ENCODE measurements at places on chromosomes 4 and X.

GRCh38 chrX:108019382-108019875 is 25.4 kb upstream of the VSIG1 start:
- no peak for DNase-seq

GRCh38 chr4:19164334-19164733 is 1087.4 kb upstream of the SLIT2 start:
- DNase-seq, result no peak

GRCh38 chr4:82423245-82424054 is 6.8 kb downstream of the HNRNPDL start:
- DNase-seq, result no peak

DNA sequence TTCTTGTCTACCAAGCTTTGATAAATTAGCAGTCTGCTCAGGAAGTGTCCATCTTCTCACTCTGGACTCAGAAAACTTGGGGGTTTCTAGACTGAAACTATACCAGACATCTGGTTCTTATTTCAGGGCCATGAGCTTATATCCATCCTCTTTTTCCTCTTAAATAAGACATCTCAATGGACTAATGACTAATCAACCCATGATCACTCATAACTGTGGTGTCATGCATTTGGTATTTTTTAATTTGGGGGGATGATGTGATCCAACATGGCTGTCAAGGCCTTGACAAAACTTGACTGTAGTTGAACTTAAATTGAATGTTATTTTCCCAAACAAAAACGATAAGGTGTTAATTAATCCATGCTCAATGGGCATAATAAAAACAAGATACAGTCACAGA is 87.8 kb downstream of the GPRASP3 start:
- no peak for DNase-seq

DNA sequence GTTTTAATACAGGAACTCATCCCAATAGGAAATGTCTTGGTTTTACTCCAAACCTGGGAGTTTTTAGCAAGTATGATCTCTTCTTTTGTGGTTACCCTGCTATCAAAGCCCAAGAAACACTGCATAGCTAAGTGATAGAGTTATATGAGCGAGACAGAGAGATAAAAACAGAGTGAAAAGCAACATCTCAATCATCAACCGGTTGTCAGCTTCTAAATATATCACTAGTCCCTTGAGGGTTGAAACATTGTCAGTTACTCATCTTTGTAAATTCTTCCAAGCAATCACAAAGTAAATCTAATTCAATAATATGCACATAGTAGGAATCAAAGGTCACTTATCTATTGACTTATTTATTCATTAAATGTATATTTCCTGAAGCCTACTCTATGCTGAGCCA is 483.9 kb downstream of the IDS start:
- DNase-seq, result no peak

DNA sequence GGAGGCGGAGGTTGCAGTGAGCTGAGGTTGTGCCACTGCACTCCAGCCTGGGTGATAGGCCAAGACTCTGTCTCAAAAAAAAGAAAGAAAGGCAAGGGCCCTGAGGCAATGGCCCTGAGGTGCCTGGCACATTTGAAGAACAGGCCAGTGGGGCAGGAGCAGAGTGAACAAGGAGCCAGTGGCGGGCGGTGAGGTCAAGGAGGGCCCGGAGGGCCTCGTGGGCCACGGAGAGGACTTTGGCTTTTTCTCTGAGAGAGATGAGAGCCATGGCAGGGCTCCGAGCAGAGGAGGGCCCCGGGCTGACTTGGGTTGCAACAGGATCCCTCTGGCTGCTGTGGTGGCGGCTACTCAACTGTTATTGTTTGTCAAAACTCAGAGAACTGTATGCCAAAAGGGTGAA is 13.3 kb downstream of the FTSJ1 start:
- no peak for DNase-seq

- DNase-seq, result peak; percentile 45
Observed at GRCh38 chrX:16882702-16883486, 12.7 kb upstream of the RBBP7 start.

Measured in anterior cingulate cortex (tissue), 58 donors.